Stimulated activated CD4-positive, alpha-beta T cell treated with anti-CD3 and anti-CD28 coated beads, Interleukin-1b, Interleukin-23, amount 100 ng/mL, for 1 hour (primary cell): ENCODE measurements at places on chromosomes 1 and 21.

DNA sequence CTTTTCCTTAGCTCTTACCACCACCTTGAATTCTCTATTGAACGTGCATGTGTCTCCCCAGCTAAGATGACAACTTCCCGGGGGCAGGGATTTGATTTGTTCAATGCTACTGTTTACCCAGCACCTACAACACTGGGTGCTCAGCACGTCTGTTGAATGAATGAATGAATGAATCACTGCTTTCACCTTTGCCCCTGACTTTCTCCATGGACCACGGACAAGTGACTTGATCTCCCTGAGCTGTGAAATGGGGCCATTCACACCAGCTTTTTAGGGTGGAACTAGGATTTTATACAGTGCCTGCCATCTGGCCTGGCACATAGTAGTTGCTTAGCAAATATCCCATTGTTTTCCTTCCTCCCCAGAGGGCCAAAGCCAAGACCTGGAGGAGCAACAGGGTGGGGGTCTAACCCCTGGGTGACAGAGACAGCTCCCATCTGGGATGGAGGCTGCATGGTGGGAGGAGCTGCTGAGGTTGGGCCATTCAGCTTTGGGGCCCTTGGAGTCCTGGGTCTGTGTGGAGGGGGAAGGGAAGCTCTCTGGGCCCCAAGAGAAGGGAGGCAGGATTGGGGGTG lies 15.7 kb downstream of the TNFRSF1B start:
- DNase-seq = no peak

GRCh38 chr1:168966636-168967035 lies 139.9 kb upstream of the ATP1B1 start:
- no peak for DNase-seq

GRCh38 chr1:157288996-157289395 lies 150.8 kb upstream of the ETV3 start:
- no peak for DNase-seq

GRCh38 chr1:201724039-201724765 lies 104.8 kb upstream of the IPO9 start:
- DNase-seq = no peak

- no peak for DNase-seq
These were observed 21.5 kb upstream of the SLC44A5 start for GRCh38 chr1:75632350-75632949.

DNA sequence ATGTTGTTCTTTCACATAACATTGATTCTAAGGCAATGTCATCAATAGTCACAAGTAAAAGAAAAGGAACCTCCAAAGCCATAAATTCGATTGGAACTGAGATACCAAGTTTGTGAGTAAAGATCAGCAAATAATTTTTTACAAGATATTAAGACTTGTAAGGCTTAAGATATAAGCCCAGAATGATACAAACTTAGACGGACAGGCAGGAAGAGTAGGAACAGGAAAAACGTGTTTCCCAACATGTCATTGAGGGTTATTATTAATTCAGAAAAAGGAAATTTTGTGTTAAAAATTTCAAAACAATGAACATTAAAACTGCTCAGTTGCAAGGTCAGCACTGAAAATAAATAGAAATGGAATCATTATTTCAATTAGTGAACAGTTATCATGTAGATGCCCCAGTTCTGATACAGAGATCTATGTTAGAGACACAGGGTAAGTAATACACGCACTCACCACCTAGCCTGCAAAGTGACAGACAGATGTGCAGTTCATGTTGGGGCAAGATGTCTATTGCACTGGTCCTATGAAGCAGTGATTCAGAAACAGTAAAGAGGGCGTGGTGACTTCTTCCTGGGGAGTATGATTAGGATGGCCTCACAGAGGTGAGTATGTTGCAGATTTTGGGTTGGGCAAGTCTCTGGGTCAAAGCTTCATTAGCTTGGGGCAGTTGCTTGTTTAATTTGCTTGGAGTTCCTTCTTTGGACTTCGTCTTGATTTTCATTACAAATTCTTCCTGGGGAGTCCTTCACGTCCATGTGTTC lies 284.4 kb downstream of the SETD4 start:
- DNase-seq = no peak

DNA sequence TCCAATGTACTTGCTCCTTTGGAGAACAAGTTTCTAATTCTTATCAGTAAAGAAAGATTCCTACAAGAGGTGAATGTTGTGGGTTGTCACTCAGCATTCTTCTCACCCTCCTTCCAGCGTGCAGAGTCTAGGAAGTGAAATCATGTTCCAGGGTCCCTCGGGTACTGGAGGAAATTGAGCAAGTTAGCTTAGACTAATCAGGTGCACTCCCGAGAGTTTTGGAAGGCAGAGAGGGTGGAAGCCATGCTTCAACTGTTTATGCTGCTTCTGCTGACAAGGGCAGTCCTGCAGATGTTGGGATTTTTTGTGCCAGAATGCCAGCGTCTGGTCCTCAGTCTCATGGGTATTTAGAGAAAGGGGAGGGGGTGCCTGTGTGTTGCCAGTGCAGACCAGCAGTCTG lies 5.3 kb upstream of the C1orf115 start:
- no peak for DNase-seq

- no peak for DNase-seq
These were observed 502.8 kb downstream of the SMYD3 start for GRCh38 chr1:246004301-246004700.

GRCh38 chr21:35470522-35470921 lies 421.4 kb upstream of the RUNX1 start:
- no peak for DNase-seq

GRCh38 chr1:115811140-115811828 lies 29.6 kb downstream of the NHLH2 start:
- DNase-seq = no peak

GRCh38 chr1:208820580-208821212 lies 576.5 kb upstream of the PLXNA2 start:
- no peak for DNase-seq

- DNase-seq = no peak
These were observed 69.8 kb upstream of the SCAF4 start for GRCh38 chr21:31801551-31802219.

DNA sequence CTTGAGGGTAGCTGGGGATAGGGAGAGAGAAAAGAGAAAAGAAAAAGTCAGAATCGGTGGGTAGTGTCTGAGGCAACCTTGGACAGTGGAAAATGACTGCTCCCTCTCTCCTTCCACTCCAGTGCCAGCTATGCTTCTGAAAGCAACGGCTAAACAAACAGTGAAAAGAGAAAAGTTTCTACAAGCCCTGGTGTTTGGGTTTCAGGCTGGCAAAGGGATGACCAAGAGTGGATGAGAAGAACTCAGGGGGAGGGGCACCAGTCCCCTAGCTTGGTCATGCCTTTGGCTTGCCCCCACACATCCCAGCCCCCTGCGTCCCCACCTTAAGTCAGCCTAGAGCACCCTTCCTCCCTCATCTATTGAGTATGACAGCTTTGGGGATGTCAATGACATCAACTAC lies 8.6 kb downstream of the IL22RA1 start:
- DNase-seq = no peak

- DNase-seq = no peak
These were observed 288.3 kb downstream of the TM2D1 start for GRCh38 chr1:61436491-61437120.

GRCh38 chr21:46661211-46661625 lies 25.7 kb downstream of the PRMT2 start:
- DNase-seq = no peak

GRCh38 chr1:211654838-211655787 lies 20.3 kb downstream of the NEK2 start:
- peak; percentile 62 for DNase-seq

GRCh38 chr1:200146100-200146499 lies 118.6 kb downstream of the NR5A2 start:
- DNase-seq = no peak

- no peak for DNase-seq
These were observed 419.4 kb downstream of the GPATCH2 start for GRCh38 chr1:217211486-217211885.

DNA sequence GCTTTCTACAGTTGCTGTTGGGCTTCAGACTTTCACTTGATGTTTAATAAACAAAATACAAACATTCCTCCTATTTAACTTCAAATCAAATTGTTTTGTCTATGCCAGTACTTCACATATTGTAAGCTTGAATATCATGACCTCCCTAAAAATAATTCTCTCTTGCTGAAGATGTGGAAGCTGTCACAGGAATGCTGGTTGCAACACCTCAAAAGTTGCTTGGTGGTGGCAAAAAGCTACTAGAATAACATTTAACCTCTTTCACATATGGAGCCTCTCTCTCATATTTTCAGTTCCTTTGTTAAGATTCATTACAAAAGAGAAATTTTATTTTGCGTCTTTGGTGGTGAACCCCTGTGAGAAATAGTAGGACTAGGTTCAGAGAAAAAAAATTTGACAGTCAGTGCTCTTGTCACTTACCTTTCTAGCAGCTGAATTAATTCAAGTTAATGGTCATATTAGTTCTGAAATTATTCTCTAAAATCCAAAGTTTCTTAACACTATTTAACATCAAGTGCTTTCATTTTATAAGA lies 25.5 kb upstream of the F13B start:
- no peak for DNase-seq

DNA sequence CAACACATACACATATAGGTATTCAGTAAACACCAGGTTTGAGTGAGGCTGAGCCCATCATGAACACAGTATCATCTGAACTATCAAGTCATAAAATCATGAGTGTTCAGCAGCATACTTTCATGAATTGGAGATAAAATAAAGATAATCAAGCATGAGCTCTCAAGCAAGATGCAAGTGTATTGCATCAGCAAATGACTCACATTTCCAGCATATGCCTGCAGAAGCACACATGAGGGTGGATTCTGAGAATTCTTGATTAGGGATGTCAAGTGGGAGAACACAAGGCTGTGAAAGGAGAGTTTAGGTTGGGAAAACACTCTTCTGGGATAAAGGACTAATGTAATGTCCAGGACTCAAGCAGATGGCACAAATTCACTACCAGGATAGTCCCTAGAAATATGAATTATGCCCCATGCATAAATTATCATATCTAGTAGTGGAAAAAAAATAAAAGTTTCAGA lies 299.2 kb downstream of the SRGAP2C start:
- no peak for DNase-seq

- DNase-seq = no peak
These were observed 34.0 kb downstream of the DNAI4 start for GRCh38 chr1:66890621-66891020.

GRCh38 chr1:41681331-41682098 lies 197.0 kb upstream of the EDN2 start:
- no peak for DNase-seq

DNA sequence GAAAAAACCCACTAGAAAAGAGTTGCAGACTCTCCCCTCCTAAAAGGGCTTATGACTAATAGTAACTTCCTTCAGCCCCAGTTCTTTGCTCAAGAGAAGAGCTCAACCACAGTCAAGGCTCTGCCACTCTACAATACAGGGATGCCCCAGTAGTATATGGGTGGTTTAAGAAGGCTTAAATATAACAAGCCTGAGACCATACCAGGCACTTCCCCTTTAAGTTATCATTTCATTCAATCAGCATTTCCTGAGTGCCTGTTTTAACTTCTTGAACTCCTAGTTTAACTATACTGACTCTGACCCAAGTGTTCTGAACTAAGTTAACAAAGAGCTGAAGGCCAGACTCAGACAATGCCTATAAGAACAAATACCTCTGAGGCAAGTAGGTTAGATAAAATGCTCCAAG lies 19.8 kb downstream of the PRPF38A start:
- no peak for DNase-seq

DNA sequence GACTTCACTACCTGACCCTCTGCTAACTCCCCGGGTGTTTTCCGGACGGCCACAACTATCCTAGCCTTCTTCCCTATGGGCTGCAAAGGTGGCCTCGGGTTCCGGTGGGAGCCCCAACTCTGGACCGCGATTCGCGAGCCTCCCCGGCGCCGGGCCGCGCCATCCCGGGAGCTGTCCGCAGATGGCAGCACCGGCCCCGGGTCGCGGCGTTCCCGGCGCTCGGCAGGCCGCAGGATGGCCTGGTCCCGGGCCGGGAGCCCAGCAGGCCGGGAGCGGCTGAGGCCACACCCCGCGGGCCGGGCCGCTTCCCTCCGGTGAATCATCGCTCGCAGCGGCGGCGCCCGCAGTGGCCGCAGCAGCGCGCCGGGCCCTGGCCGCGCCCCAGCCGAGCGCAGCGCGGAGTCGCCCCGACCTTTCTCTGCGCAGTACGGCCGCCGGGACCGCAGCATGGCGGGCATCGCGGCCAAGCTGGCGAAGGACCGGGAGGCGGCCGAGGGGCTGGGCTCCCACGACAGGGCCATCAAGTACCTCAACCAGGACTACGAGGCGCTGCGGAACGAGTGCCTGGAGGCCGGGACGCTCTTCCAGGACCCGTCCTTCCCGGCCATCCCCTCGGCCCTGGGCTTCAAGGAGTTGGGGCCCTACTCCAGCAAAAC lies at the start of gene CAPN2:
Gene CAPN2, plus strand, starts transcription at position 346 of the 656 bp plus-strand sequence. Its CDS starts 102 bp downstream, at position 448.
- peak; percentile 24 for DNase-seq

DNA sequence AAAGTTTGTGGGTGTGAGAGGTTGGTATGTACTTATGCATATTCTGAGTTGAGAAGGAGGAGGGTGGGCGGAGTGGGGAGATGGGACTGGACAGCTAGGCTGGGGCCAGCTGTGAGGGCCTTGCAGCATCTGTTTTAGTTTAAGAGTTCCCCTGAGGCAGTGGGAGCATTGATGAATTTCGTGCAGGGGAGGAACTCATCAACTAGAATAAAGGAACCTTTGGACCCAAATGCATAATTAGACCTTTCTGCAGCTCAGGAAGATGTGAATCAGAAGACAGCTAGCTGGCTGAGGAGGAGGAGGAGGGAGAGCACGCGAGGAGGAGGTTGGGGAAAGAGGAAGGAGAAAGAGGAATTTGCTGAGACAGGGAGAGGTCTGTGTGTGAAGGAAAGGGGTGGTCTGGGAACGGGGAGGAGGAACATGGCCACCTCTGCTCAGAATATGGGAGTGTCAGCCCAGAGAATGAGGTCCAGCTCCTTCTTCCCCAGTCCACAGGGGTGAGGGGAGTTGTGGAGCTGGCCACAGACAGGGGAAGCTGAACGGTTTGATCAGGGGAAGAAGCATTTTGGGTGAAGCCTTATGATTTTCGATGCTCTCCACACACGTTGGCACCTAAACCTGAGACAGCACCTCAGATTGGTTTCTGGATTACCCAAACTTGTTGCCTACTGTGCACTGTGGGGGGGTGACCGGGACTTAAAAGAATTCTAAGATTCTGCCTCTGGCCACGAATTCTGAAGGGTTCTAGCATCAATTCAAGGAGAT lies 27.7 kb downstream of the MYOG start:
- no peak for DNase-seq

DNA sequence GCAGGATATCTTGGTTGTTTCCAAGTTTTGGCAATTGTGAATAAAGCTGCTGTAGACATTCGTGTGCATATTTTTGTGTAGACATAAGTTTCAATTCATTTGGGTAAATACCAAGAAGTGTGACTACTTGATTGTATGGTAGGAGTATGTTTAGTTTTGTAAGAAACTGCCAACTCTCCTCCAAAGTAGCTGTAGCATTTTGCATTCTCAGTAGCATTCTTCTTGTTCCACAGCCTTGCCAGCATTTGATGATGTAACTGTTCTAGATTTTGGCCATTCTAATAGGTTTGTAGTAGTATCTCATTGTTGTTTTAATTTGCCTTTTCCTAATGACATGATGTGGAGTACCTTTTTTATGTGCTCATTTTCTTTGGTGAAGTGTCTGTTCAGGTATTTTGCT lies 38.6 kb upstream of the PLA2G4A start:
- no peak for DNase-seq

- no peak for DNase-seq
These were observed 201.7 kb downstream of the ROR1 start for GRCh38 chr1:63975481-63975880.
